ENCODE measurements at places on chromosomes 4 and X.

DNA sequence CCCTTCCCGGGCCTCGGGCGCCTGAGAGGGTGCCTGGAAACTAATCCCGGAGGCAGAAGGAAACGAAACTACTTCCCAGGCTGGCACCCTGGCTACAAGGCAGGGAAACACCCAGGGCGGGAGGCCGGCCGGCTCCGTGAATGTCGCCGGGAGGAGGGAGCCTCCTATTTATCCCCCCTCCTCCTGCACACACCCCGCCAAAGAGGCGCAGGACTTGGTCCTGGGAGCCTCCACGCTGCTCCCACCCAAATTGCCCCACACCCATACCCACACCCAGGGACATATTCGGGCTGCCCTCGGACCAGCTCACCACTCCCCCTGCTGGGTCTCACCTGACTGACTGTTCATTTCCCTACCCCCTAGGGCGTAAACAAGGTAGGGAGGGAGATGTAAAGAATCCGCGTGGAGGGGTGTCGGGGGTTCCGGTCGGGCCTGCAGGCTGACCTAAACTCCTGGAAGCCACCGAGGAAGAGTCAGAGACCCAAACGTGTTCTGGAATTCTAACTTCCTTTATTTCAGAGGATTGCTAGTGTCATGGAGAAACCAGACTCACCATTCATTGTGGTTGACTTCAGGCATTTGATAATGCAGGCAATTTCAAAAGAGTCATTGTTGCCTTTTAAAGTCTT is at the start of gene BTC:
BTC (minus strand) TSS at position 142 of the 629 bp plus-strand sequence. CDS start 198 bp downstream, outside the sequence.
- no peak for DNase-seq

- no peak for DNase-seq
These were observed 4.2 kb downstream of the CENPVL3 start for GRCh38 chrX:51614353-51615012.

DNA sequence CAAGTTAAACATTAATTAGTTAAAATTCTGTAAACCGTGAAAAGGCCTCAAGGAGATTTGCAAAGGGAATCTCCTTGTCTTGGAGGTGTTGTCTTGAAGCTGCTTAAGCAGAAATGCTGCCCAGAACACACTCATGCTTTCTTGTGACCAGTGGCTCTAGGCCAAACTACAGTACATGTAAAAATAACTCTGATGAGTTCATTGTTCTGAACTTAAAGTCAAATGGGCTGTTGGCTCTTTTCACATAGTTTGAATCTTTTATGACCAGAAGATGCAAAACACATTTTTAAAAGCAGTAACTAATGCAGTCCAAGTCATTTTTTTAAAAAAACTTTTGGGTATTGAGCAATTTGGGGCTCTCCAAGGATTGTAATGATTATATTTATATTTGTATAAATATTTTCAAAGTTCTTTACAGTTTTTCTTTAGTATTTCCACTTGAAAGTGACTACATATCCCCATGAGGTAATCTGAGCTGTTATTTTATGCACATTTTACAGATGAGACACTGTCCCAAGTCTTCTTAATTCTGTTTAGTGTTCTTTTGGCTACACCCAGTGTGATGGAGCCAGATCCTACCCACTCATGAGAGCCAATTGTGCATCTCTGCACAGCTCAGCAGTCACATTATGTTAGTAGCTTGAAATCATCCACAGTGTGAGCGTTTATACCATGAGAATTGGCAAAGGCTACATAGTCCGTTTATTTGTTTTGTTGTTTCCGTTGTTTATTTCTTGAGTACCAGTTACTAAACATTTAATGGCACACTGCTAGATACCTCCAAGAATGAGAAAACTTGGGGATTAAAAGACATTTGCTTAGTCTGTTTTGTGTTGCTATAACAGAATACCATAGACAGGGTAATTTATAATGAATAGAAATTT is 112.8 kb upstream of the ATXN3L start:
- DNase-seq, result no peak

DNA sequence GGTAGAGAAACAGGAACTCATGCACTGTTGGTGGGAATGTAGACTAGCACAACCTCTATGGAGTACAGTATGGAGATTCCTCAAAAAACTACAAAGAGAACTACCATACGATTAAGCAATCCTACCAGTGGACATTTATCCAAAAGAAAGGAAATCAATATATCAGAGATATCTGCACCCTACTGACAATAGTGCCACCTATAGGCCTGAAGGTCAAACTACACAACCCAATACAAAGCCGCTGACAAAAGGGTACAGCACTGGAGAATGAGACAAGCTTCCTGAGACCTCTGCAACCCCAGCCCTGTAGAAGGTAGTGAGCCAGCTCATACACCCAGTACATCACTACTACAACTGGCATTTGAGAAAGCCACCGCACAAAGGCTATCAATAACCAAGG is 67.1 kb downstream of the CBR4 start:
- no peak for DNase-seq

DNA sequence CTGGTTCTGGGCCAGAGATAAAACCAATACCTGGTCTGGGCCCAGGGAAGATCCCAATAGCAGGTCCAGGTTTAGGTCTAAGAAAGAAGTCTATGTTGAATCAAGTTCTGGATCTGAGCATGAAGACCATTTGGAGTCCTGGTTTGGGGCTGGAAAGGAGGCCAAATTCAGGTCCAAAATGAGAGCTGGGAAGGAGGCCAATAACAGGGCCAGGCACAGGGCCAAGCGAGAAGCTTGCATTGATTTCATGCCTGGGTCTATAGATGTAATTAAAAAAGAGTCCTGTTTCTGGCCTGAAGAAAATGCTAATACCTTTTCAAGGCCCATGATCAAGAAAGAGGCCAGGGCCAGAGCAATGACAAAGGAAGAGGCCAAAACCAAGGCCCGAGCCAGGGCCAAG is 3.4 kb downstream of the GPRASP1 start:
- no peak for DNase-seq

Measured in glomerular endothelial cell (primary cell).